ENCODE measurements at places on chromosomes 7 and 10. TPM values are rescaled to one million over a fixed set of nuclear protein-coding genes. Genes with fewer than 3 reads are reported as not detected.

DNA sequence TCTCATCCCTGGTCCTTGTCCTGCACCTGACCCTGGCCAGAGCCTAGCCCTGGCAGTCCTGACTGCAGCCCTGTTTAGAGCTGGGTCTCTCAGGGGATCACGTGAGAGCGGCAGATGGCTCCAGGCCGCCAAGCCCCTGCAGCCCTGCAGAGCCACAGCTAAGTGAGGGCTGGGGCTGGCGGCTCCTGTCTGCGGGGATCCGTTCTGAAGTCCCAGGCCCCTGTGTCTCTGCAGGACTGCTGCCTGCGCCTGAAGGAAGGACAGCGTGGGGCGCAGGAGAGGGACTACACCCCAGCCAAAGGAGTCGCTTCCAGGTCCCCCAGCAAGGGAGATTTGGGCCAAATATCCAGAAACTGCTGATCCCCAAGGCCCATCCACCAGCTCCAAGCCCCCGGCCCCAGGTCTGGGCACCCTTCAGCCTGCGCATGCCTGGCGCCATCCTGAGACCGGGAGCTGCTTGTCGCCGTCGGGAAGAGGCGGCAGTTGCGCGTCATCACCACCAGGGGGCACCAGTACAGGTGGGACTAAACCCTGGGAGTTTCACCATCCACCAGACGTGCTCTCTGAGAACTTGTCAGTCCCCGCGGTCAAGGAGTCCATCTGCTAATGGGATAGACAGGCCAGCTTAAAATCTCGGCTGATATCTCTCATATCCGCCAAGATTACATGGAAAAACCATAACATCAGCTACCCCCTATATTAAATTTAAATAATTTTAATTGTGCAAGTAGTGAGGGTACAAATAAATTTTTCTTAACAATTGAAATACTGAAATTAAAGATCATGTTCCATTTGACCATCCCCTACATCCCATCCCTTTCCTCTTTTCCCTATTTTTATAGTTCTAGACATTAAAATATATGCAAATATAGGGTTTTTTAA lies 25.1 kb upstream of the GHRHR start:
- DNase-seq, result peak; percentile 90
- H3K4me3 ChIP-seq, result peak overlapping the region; percentile 34
- H3K4me1 ChIP-seq, result peaks cover 9% of the 10 kb centered on the region
- H3K27me3 ChIP-seq, result peaks cover 44% of the 10 kb centered on the region
- H3K36me3 ChIP-seq, result no peaks in the 10 kb centered on the region
- H3K27ac ChIP-seq, result no peak overlapping the region

- peaks cover 5% of the 10 kb centered on the region for H3K4me1 ChIP-seq
- peaks cover 4% of the 10 kb centered on the region for H3K36me3 ChIP-seq
- H3K4me3 ChIP-seq, result no peak overlapping the region
- no peaks in the 10 kb centered on the region for H3K27me3 ChIP-seq
- no peak for DNase-seq
- H3K27ac ChIP-seq, result no peak overlapping the region
Measured at GRCh38 chr10:32317795-32318357, 29.1 kb downstream of the EPC1 start.

GRCh38 chr7:97006055-97006815 lies 882 bp downstream of the DLX6 start:
- DNase-seq, result peak; percentile 86
- H3K36me3 ChIP-seq, result no peaks in the 10 kb centered on the region

DNA sequence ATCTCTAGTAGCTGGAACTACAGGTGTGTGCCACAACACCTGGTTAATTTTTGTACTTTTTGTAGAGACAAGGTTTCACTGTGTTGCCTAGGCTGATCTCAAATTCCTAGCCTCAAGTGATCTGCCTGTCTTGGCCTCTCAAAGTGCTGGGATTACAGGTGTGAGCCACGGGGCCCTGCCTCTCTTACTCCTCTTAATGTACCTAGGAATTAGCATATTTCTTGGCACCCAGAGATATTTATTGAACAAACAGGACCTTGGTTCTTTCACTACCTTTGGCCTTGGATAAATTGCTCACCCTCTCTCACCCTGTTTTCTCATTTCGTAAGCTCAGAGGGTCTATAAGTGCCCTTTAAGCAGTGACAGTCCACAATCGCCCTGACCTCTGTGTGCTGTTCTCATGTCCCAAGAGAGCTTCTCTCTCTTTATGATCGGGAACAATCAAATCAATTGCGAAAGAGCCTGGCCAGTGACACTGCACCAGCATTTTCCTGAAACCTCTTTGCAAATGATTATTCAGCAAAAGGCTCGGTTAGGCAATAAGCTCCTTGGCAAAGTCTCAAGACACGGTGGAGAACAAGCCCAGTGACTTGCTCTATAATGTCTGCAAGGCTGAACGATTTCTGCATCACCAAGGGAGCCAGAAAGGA lies 117.7 kb downstream of the APBB1IP start:
- no peaks in the 10 kb centered on the region for H3K27me3 ChIP-seq
- H3K36me3 ChIP-seq, result no peaks in the 10 kb centered on the region
- no peak for DNase-seq
- no peaks in the 10 kb centered on the region for H3K4me1 ChIP-seq
- H3K27ac ChIP-seq, result no peak overlapping the region

DNA sequence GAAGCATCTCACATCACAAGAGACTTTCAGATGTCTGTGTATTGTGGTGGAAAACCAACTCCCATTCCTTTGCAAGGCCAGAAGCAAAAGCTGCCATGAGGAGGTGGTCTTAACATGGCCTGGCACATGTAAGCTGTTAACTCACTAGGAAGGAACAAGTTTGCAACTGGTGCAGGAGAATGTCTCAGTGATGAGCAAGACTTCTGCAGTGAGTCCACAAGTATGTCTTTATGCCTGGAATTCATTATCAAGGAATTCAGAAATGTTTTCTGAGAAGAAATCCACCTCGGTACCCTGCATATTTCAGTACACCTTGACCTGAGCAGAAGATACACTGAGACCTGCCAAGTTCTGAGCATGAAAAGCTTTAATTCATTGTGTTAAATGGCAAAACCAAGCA lies 1033.1 kb downstream of the NRG3 start:
- H3K27ac ChIP-seq, result no peak overlapping the region
- peaks cover 2% of the 10 kb centered on the region for H3K4me1 ChIP-seq
- no peak overlapping the region for H3K4me3 ChIP-seq
- no peaks in the 10 kb centered on the region for H3K36me3 ChIP-seq
- no peaks in the 10 kb centered on the region for H3K27me3 ChIP-seq

DNA sequence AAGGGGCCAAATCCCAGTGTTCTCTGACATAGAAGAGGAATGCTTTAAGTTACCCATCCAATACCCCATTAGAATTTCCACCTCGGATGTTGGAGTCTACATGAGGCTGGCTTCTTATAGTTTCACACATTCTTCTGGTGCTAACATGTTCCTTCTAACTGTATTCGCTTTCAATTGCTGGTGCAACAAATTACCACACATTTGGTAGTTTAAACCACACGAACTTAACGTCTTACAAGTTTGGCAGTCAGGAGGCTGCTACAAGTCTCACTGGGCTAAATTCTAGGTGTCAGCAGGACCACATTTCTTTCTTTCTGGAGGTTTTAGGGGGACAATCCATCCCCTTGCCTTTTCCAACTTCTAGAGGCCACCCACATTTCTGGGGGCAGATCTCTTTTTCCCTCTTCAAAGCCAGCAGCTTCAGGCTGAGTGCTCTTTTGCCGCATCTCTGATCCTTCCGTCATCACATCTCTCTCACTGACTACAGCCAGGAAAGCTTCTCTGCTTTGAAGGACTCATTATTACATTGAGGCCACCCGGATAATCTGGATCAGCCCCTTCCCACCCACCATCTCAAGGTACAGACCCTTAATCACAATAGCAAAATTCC lies 5.1 kb upstream of the MACC1 start:
- no peaks in the 10 kb centered on the region for H3K36me3 ChIP-seq
- no peak overlapping the region for H3K4me3 ChIP-seq
- H3K27ac ChIP-seq, result no peak overlapping the region
- DNase-seq, result no peak
- H3K27me3 ChIP-seq, result no peaks in the 10 kb centered on the region
- peaks cover 8% of the 10 kb centered on the region for H3K4me1 ChIP-seq

DNA sequence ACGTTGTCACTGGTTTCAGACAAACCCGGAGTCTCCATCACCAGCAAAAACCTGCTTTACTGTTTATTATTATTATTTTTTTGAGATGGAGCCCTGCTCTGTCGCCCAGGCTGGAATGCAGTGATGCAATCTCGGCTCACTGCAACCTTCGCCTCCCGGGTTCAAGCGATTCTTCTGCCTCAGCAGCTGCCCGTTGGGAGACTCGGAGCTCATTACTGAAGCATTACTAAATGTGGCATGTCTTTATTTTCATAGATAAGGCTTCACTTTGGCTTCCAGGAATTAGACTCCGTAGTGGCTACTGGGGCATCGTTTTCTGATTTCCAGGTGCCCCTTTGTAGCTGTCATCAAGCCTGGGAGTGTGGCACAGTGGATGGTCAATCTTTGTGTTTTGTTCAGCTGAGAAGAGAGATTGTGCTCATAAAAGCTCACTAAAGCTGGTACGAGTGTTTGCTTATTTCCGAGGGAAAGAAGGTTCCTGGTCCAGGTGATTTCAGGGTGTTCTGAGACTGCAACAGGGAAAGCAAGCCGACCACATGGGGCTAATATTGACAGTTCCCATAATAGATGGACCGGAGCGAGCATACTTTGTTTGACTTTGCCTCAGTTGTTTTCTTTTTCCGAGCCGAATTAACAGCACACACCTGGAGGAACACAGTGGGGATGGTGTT lies 163.1 kb downstream of the CAMK1D start:
- H3K4me3 ChIP-seq, result no peak overlapping the region
- H3K27me3 ChIP-seq, result no peaks in the 10 kb centered on the region
- H3K27ac ChIP-seq, result peak overlapping the region; percentile 37
- H3K4me1 ChIP-seq, result peaks cover 15% of the 10 kb centered on the region

DNA sequence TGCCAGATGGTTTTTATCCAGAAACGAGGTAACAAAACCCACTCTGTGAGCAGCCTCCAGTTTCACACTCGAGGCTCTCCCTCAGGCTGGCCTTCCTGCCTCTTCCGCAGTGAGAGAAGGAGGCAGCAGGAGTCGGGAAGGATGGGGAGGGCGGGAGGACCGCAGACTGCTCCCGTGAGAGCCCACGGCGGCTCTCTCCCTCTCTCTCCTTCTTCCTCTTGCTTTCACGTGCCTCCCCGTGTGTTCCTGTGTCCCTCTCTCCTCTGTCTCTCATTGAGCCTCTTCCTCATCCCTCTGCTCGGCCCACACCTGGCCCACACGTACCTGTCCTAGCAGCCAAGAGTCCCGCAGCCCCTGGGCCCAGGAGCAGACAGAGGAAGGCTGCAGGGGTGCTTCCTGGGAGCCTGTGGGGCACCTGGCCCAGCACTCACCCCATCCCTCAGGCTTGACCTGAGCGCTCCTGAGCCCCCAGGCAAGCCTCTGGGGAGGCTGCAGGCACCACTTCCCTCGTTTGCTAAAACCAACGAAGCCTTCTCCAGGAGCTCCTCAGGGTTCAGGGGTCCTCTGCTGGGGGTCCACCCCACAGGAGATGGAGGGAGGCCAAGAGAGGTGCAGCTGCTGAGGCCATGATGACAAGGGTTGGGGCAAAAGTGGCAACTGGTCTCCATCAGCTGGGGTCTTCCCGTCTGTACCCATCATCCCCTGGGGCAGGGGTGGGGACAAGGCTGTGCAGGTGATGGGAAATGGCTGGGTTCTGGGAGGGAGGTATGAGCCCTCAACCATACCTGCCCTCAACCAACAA lies 13.6 kb downstream of the SPOCK2 start:
- no peak for DNase-seq
- no peaks in the 10 kb centered on the region for H3K36me3 ChIP-seq
- no peak overlapping the region for H3K4me3 ChIP-seq
- peaks cover 19% of the 10 kb centered on the region for H3K4me1 ChIP-seq
- H3K27ac ChIP-seq, result no peak overlapping the region

DNA sequence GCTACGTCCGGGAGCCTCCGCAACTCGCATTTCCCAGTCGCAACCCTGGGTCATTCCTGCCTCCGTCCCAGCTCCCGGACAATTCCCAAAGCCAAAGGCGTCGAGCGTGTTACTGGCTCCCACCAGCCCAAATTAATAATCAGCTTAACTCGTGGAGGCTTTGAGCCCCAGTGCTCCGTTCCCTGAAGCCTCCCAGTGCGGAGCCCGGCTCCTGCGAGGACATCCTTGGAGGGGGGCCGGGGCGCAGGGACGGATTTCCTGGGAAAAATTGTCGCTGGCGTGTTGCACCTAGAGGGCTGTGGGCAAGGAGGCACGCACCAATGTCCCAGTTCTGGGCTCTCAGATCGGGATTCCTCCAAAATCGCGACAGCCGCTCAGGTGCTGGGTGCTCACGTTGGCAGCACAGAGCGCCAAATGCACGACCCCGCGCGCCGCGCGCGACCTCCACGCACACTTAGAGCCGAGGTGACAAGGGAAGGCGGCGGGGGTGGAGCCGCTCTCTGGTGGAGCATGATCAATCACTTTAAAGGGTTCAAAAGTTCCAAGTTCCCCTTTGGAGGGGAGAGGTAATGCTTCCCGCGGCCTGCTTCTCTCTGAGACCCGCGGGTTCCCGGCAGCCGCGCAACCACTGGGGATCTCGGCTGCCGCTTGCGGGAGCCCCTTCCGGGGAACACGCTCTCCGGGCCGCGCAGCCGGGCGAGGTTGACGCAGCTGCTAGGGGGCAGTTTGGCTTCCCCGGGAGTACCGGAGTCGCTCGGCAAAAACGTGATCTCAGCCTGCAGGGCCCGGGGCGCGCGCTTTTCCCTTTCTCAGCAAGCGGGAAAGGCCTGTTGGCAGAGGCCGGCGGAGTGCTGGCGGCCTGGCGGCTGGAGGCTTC lies 25.5 kb downstream of the SKIDA1 start:
- DNase-seq, result peak; percentile 53
- peak overlapping the region; percentile 94 for H3K27ac ChIP-seq
- H3K4me3 ChIP-seq, result peak overlapping the region; percentile 67
- H3K36me3 ChIP-seq, result no peaks in the 10 kb centered on the region

GRCh38 chr10:118523775-118524174 lies 71.7 kb downstream of the PRLHR start:
- H3K4me3 ChIP-seq, result no peak overlapping the region
- DNase-seq, result no peak
- no peak overlapping the region for H3K27ac ChIP-seq
- no peaks in the 10 kb centered on the region for H3K27me3 ChIP-seq
- H3K36me3 ChIP-seq, result no peaks in the 10 kb centered on the region

GRCh38 chr10:63219749-63220148 lies 86.6 kb downstream of the NRBF2 start:
- H3K27ac ChIP-seq, result no peak overlapping the region
- H3K36me3 ChIP-seq, result peaks cover 4% of the 10 kb centered on the region
- no peak overlapping the region for H3K4me3 ChIP-seq
- no peak for DNase-seq
- no peaks in the 10 kb centered on the region for H3K27me3 ChIP-seq

GRCh38 chr10:120266022-120266421 lies 191.0 kb upstream of the PLPP4 start:
- no peak overlapping the region for H3K27ac ChIP-seq
- no peaks in the 10 kb centered on the region for H3K27me3 ChIP-seq
- H3K4me1 ChIP-seq, result no peaks in the 10 kb centered on the region
- H3K4me3 ChIP-seq, result no peak overlapping the region
- no peak for DNase-seq

The HOXA9 gene
- total RNA-seq, result not detected

The FOXP2 gene
- 0.25 TPM for total RNA-seq

The CCZ1B gene
- total RNA-seq, result 27.6 TPM

The DNAJC2 gene
- 27.2 TPM for total RNA-seq

The MEOX2 gene
- total RNA-seq, result not detected

The FUOM gene
- total RNA-seq, result 9.3 TPM

The TRIL gene
- total RNA-seq, result 14.3 TPM

Data from neural progenitor cell (in vitro differentiated cells).